ENCODE measurements at places on chromosomes 1 and 21.

GRCh38 chr1:22249928-22250680 is 107.2 kb upstream of the WNT4 start:
- DNase-seq = no peak

- DNase-seq = no peak
Observed at GRCh38 chr1:176605176-176605575, 142.2 kb downstream of the PAPPA2 start.

DNA sequence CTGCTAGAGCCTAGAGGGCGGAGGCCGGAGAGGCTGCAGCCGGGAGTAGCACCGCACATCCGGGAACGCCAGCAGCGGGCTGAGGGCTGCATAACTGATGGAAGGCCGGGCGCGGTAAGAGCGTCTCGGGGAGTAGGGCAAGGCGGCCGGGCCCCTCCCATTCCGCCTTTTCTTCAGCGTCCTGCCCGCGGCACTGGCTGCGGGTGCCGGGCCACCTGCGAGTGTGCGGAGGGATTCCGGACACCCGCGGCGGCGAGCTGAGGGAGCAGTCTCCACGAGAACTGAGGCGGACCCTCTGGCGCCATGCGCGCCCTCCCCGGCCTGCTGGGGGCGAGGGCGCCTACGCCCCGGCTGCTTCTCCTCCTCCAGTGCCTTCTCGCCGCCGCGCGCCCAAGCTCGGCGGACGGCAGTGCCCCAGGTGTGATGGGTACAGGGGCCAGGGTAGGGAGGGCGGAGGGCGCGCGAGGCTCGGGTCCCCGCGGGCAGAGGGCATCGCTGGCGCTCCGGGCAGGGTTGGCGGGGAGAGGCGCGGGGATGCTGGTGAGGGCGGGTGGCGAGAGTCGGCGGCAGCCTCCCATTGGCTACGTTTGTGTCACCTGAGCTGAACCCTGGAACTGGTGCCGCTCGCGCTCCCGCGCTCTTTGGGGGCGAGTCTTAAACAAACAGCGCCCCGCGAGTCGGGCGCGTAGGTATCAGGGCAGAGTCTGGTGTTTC is 334.4 kb downstream of the SRGAP2C start:
- DNase-seq = peak; percentile 7

DNA sequence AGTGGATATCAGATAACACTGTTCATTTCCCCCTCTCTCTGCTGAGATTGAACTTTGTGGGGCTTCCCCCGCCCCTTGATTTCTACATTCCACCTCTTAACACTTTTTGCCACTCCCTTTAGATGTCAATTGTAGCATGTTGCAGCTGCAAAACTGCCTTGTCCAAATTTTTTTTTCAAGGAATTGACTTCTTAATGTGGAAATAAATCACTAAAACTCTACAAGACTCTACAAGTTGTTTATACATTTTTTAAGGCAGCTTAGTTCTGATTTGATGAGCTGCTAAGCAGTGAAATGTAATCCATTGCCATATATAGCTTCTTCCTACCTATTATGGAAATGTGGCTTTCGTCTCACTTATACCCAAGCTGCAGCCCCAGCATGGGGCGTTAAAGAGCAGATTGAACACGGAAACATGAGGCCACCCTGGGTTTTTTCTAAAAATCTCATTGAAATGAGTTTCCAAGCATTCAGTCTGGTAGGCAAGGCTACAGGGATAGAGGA is 132.2 kb downstream of the SYT2 start:
- peak; percentile 81 for DNase-seq

- DNase-seq = peak; percentile 91
Observed at GRCh38 chr1:187685333-187685732, 856.6 kb downstream of the PLA2G4A start.

GRCh38 chr1:206554211-206554610 is 46.9 kb downstream of the RASSF5 start:
- no peak for DNase-seq

DNA sequence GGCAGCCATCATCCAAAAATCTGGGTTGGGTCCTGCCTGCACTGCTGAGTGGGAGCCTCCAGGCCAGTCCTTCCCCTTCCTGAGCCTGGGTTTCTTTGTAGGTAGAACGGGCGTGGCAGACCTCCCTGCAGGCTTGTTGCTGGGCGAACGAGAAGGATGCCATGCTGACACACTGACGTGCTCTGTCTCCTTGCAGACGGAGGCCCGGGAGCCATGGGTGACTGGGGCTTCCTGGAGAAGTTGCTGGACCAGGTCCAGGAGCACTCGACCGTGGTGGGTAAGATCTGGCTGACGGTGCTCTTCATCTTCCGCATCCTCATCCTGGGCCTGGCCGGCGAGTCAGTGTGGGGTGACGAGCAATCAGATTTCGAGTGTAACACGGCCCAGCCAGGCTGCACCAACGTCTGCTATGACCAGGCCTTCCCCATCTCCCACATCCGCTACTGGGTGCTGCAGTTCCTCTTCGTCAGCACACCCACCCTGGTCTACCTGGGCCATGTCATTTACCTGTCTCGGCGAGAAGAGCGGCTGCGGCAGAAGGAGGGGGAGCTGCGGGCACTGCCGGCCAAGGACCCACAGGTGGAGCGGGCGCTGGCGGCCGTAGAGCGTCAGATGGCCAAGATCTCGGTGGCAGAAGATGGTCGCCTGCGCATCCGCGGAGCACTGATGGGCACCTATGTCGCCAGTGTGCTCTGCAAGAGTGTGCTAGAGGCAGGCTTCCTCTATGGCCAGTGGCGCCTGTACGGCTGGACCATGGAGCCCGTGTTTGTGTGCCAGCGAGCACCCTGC is 1.4 kb downstream of the GJA4 start:
- DNase-seq = no peak

DNA sequence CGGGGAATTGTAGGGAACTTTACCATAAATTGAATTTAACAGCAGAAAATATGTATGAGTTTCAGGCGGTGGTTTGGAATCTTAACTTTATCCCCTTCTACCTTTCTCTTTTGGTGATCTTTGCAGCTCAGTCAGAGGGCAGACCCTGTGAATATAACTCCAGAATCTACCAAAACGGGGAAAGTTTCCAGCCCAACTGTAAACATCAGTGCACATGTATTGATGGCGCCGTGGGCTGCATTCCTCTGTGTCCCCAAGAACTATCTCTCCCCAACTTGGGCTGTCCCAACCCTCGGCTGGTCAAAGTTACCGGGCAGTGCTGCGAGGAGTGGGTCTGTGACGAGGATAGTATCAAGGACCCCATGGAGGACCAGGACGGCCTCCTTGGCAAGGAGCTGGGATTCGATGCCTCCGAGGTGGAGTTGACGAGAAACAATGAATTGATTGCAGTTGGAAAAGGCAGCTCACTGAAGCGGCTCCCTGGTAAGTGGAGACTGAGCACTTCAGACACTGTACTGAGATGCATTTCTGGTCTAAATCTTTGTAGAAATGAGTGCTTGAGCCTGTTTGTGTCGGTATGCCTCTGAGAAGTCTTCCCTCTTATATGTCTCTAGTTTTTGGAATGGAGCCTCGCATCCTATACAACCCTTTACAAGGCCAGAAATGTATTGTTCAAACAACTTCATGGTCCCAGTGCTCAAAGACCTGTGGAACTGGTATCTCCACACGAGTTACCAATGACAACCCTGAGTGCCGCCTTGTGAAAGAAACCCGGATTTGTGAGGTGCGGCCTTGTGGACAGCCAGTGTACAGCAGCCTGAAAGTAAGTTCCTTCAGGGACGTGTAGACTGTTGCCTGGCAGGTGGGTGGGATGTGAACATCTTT is 1.5 kb downstream of the CCN1 start:
- peak; percentile 83 for DNase-seq

DNA sequence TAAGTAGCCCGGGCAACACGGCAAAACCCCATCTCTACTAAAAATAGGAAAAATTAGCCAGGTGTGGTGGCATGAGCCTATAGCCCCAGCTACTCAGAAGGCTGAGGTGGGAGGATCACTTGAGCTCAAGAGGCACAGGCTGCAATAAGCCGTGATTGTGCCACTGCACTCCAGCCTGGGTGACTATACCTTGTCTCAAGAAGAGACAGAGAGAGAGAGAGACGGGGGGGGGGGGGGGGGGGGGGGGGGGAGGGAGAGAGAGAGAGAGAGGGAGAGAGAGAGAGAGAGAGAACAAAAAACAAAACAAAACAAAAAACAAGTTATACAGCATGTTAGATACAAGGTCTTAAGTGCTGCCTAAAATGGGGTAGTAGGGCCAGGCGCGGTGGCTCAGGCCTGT is 77.8 kb upstream of the ZNF281 start:
- DNase-seq = no peak

DNA sequence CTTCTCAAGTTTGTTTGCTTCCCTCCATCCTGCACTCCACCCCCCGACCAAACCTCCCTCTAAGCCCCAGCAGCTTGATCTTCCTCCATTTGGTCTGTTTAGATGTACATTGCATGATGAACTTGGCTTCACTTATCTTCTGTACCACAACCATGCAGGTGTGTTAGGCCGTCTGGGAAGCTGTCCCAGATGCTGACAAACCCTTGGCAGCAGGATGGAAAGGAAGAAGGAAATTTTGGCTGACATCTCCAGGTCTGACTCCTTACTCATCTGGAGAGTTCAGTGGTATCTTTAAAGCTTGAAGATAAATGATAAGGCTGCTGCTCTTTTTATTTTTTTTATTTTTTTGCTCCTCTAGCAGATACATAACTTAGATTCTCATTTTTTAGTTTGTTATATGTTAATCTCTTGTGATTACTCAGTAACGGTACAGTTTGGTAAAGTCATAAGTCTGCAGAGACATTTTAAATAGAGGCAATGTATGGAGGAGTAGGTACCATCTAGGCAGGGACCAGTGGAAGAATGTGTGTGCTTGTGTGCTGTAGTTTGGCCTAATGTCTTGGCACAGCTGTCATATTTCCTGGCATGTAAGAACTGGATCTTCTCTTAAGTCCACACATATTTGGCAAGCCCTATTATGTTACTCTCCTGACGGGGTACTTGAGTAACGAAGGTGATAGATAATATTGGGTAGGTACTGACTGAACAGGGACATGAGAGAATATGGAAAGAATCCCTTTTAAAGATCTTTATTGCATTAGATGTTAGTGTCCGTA is 79.7 kb downstream of the CACHD1 start:
- DNase-seq = no peak

GRCh38 chr21:43859747-43860214 is 5.2 kb upstream of the AGPAT3 start:
- no peak for DNase-seq

DNA sequence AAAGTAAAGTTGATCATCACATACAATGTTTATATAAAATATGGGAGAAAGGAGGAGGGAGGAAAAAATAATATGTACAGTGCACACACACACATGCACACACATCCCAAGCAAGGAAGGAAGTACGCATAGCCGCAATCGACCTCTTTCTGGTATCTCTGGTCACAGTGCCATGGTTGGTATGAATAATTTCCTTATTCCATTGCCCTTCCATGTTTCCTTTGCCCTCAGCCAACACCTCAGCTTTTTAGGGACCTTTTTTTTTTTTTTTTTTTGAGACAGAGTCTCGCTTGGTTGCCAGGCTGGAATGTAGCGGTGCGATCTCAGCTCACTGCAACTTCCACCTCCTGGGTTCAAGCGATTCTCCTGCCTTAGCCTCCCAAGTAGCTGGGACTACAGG is 20.6 kb downstream of the CITED4 start:
- no peak for DNase-seq

DNA sequence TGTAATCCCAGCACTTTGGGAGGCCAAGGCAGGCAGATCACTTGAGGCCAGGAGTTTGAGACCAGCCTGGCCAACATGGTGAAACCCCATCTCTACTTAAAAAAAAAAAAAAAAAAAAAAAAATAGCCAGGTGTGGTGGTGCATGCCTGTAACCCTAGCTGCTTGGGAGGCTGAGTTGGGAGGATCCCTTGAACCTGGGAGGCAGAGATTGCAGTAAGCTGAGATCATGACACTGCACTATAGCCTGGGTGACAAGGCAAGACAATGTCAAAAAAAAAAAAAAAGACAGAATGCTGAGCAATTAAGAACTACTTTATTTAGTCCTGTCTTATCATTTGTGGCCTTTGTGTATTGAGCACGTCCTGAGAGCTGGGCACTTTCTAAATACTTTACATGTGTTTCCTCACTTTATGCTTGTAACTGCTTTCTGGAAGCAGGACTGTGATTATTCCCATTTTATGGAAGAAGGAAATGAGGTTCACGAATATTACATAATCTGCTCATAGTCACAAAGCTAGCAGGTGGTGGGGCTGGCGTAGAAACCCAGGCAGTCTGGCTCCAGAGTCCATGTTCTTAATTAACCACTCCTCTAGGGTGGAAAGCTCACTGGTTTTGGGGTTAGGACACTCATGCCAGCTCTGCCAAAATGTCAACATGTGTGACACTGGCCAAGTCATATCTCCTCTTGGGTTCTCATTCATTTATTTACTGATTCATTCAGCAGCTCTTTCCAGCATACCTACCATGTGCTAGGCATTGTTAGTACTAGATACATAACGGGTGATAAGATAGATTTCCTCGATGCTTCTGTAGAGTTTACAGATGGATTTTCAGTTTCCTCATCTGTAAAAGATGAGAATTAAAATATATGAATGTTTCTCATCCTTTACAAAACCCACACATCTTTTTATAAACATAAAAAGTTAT is 57.7 kb downstream of the DDR2 start:
- no peak for DNase-seq

- DNase-seq = no peak
Observed at GRCh38 chr1:205680073-205680851, at the start of gene SLC45A3. Gene SLC45A3 (minus strand): TSS chr1:205680509. CDS start chr1:205664656, 15,853 bp downstream.

DNA sequence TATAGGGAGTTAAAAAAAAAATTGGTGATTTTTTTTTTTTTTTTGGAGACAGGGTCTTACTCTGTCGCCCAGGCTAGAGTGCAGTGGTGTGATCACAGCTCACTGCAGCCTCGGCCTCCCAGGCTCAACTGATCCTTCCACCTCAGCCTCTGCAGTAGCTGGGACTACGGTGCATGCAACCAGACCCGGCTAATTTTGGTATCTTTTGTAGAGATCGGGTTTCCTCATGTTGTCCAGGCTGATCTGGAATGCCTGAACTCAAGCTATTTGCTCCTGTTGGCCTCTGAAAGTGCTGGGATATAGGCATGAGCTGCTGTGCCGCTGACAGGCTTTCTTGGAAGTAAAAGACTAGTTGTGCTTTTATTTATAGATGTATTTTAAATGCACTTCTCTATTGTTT is 3.0 kb downstream of the CDC42 start:
- no peak for DNase-seq

DNA sequence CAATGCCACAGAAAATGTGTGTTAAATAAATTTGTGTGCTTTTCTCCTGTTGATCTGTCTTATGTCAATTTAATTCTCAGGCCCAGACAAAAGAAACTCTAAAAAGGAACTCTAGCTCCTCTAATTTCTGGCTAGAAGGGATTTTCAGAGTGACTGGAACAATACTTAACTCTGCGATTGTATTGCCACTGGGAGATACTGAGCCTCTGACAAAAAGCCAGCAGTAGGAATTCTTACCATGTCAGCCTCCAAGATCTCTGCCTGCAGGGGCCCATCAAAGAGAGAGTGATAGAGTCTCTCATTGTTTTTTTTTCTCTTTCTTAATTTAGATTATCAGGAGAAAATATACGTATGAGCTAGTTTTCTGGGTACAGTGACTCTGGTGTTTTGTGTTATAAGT is 1165.7 kb downstream of the BRINP3 start:
- DNase-seq = no peak

- peak; percentile 66 for DNase-seq
Observed at GRCh38 chr1:163170975-163171676, 31.6 kb downstream of the RGS5 start.
